Naive B cell (primary cell): ENCODE measurements at places on chromosomes 11 and 22. TPM values are rescaled to one million over a fixed set of nuclear protein-coding genes. Genes with fewer than 3 reads are reported as not detected.

- DNase-seq = no peak
Measured at GRCh38 chr11:116725434-116726221, 47.2 kb downstream of the BUD13 start.

GRCh38 chr11:41622707-41623359, 163.4 kb upstream of the LRRC4C start:
- DNase-seq = no peak

Gene MRTFA
- 14.5 TPM for polyA plus RNA-seq

Gene FXYD2
- polyA plus RNA-seq = not detected

Gene GALNT18
- polyA plus RNA-seq = not detected
